Activated T-cell treated with anti-CD3 and anti-CD28 coated beads, Interleukin-2, amount 50 U/mL, for 72 hours (primary cell): ENCODE measurements at places on chromosomes 7 and 10.

DNA sequence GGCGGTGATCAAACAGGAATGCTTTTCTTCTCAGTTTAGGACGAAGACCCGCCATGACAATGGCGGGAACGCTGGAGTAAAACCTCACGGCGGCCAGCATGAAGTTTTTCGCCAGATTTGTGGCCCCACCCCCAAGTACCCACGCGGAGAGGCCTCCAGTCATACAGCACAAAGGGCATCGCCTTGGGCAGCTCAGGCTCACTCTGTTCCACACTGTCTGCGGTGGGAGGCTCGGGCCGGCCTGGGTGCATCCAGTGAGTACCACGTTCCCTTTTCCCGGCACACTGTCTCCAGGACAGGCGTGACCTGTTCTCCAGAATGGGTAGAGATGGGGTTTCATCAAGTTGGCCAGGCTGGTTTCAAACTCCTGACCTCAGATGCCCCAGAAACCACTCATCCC lies 27.3 kb downstream of the ASB13 start:
- DNase-seq = no peak

DNA sequence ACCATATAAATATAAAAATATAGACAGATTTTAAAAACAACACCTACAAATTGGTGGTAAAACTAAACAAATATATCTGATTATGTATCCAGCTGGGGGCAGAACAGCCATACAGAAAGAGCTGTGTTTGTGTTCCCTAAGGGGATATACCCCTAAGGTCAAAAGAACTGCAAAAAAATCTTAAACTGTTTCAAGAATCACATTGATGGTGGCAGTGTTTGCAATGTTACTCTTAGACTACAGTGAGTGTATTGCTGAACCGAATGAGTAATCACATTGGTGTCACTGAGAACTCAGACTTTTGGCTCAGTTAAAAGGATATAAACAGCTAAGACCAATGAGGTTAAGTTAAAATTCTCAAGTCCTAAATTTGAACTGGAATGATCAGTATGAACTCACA lies 27.1 kb upstream of the PTPRN2 start:
- DNase-seq = no peak

DNA sequence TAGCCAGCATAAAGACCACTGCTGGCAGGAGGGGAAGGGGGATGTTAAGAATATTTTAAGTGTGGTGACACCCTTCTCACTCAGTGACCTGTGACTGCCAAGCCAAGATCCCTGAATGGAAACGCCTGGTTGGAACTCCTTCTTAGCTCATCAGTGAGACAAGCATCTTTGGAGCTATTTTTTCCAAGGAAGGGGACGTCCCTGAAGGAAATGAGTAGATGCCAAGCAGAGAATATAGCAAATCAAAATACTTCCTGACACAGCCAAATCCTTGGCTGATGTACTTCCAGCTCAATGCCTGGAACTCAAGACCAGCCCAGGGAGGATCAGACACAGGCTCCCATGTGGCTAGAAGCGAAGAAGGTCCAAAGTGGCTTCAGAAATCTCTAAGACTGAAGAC lies 82.2 kb downstream of the SORBS1 start:
- DNase-seq = no peak

GRCh38 chr7:148715027-148715426 lies 16.3 kb downstream of the CUL1 start:
- DNase-seq = no peak

GRCh38 chr7:30074422-30075030 lies 46.3 kb downstream of the PLEKHA8 start:
- DNase-seq = no peak

- no peak for DNase-seq
Observed at GRCh38 chr10:35223016-35223415, 96.4 kb downstream of the CREM start.

- DNase-seq = no peak
Observed at GRCh38 chr10:101781984-101782810, 1.0 kb downstream of the NPM3 start.

GRCh38 chr10:104337521-104337984 lies 712 bp downstream of the ITPRIP start:
- DNase-seq = no peak

GRCh38 chr10:15990535-15991129 lies 130.3 kb upstream of the MINDY3 start:
- no peak for DNase-seq

GRCh38 chr7:22728401-22729029 lies 1.5 kb downstream of the IL6 start:
- no peak for DNase-seq

DNA sequence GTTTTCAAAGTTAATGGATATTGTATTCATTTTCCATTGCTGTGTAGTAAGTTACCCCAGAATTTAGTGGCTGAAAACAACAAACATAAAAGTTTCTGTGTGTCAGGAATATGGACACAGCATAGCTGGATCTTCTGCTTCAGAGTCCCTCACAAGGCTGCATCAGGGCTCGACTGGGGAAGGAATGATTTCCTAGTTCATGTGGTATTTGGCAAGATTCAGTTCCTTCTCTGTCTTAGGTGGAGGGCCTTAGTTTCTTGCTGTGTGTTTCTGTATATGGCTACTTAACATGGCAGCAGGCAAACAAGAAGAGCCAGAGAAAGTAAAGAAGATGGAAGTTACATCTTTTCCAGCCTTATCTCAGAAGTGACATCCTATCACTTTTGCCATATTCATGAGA lies 51.1 kb downstream of the TPST1 start:
- DNase-seq = no peak

DNA sequence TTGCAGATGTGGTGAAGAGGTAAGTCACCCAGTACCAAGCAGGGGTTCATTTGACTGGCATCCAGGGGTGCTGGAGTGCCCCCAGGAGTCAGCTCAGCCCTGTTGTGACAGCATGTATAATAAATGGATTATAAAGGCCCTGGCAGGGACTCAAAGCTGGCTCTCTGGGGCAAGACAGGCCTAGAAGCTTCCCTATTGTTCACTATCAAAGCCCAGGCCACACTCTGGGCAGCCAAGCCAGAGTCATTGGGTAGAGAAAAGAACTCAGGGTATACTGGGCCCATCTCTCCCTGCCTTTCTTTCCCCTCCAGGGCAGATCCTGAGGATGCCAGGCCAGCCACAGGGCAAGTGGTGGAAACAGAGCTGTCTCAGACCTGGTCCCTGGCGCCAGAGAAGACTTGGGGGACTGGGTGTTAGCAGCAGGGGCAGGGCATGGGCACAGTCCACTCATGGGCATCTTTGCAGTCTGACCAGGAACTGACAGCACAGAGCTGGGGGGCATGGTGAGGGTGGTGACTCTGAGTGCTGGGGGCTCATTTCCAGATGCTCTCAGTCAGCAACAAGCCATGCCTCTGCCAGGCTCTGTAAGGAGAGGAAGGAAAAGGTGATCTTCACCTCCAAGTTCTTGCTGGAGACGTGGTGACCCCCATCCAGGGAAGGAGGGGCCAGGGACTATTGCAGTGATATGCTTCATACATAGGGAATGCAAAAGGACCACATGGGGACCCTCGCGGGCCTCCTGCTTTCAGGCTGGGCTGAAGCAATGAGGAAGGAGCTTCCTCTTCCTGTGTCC lies 11.7 kb downstream of the RBP3 start:
- no peak for DNase-seq

DNA sequence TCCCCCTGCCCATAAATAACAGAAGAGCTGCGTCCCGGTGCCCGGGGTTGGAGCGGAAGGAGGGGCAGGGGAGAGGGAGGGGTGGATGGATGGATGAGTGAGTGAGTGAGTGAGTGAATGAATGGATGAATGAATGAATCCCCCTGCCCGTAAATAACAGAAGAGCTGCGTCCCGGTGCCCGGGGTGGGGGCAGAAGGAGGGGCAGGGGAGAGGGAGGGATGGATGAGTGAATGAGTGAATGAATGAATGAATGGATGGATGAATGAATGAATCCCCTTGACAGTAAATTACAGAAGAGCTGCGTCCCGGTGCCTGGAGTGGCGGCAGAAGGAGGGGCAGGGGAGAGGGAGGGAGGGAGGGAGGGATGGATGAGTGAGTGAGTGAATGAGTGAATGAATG lies 7.6 kb upstream of the UNCX start:
- no peak for DNase-seq

DNA sequence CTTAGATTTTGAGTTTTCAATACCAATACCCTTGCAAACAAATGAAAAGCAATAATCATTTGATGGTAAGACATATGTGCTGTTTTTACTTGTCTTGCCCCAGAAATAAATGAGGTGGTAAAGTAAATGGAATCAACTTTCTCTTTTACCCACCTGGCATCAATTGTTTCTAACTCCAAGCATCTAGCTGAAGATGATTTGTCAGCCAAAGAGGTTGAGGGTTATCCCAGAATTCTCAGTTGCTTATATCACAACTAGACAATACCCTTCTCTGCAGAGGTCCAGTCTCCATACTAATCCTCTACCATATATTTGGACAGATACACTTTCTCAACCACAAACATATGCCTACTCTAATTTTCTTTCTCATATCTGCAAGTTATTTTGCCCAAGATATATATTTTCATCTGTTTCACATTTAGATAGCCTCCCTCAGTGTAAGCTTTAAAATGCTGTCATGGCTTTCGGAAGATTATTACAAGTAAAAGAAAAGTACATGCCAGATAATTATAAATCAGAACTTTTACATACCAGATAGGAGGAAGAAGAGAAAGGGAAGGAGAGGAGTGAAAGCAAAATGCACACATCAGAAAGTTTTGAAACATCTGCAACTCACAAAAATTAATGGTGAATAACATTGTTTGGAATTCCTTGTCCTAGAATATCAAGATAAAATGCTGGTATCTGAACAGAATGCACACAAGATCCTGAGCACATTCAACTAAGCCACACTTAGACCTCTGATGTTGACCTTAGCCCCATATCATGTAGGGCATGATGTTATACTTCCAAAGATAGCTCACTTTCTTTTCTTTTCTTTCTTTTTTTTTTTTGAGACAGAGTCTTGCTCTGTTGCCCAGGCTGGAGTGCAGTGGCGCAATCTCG lies 146.6 kb downstream of the REEP3 start:
- no peak for DNase-seq
